ENCODE measurements at places on chromosomes 16 and 17. TPM values are rescaled to one million over a fixed set of nuclear protein-coding genes. Genes with fewer than 3 reads are reported as not detected.

GRCh38 chr17:17081304-17081940 is 39.2 kb downstream of the MPRIP start:
- H3K4me3 ChIP-seq, result no peak overlapping the region
- no peak overlapping the region for H3K27ac ChIP-seq
- peaks cover 5% of the 10 kb centered on the region for H3K4me1 ChIP-seq
- H3K36me3 ChIP-seq, result peaks cover 28% of the 10 kb centered on the region
- DNase-seq, result no peak
- H3K27me3 ChIP-seq, result no peaks in the 10 kb centered on the region

The KRT33B gene
- polyA plus RNA-seq, result not detected

DNA sequence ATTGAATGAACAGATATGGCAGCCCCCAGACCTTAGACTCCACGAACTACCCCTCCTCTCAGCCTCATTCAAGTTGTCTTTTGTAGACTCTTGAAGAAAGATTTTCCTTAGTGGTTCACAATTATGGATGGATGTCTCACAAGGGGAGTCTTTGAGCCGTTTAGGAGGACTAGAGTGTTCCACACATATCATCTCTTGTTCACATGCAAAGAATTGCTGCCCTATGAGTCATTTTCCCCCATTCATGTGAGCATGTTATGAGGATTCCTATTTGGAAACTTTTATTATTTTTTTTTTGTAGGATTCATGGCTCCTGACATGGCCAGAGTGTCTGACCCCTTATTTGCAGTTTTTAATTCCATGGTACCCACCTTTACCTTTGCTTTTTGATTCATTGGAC is 237.1 kb downstream of the SHISA9 start:
- no peaks in the 10 kb centered on the region for H3K4me1 ChIP-seq
- no peaks in the 10 kb centered on the region for H3K36me3 ChIP-seq
- DNase-seq, result no peak
- H3K27me3 ChIP-seq, result no peaks in the 10 kb centered on the region

- no peaks in the 10 kb centered on the region for H3K4me1 ChIP-seq
- no peaks in the 10 kb centered on the region for H3K36me3 ChIP-seq
- no peak overlapping the region for H3K4me3 ChIP-seq
- no peak overlapping the region for H3K27ac ChIP-seq
- peak; percentile 55 for DNase-seq
Observed at GRCh38 chr17:18141210-18141803, 32.8 kb downstream of the MYO15A start.

DNA sequence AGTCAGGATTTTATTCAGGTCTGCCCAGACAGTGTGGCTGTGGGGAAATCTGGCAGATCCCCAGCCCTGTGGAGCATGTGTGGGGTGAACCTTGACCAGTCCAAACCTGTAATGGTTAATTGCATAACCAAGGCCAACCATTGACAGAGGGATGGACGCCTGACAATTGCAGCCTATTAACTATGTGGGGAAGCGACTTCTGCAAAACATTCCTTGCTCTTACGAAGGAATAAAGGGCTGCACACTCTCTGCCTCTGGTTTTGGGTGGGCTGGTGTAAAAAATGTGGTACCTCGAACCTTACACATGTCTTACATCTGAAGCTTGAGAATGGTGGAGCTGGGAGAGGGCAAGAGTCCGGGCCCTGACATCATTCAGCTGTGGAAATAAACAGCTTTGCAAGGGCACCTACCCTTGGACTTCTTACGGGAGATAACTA is 35.8 kb downstream of the MAF start:
- H3K27me3 ChIP-seq, result no peaks in the 10 kb centered on the region
- H3K36me3 ChIP-seq, result no peaks in the 10 kb centered on the region
- no peak overlapping the region for H3K4me3 ChIP-seq
- H3K4me1 ChIP-seq, result no peaks in the 10 kb centered on the region
- no peak overlapping the region for H3K27ac ChIP-seq
- DNase-seq, result no peak

- peak; percentile 84 for DNase-seq
- no peaks in the 10 kb centered on the region for H3K27me3 ChIP-seq
- H3K4me3 ChIP-seq, result peak within 1 kb of the TSS; percentile 89
- H3K27ac ChIP-seq, result peak within 1 kb of the TSS; percentile 94
Observed at GRCh38 chr17:38704606-38705522, at the start of gene MLLT6. Gene MLLT6, plus strand, starts transcription at chr17:38705273. Its CDS starts 360 bp downstream, at chr17:38705633.

The NOTUM gene
- polyA plus RNA-seq, result not detected

The PSKH1 gene
- 19.4 TPM for polyA plus RNA-seq

DNA sequence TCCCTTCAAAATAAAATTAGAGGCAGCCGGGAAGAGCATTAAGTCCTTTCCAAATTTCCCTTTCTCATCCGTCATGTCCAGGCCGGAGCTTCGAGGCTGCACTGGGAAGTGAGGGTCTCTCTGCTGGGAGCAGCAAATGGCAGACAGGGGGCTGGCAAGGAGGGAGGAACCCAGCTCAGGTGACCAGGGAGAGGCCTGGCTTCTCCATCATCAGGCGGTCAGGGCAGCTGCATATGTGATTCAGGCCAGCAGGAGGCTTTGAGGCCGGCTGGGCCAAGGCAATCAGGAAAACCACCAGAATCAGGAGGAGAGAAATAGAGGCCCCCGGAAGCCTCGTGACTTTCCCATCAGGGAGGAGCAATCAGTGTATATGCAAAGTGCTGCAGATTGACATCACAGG is 85.0 kb upstream of the RPL38 start:
- no peaks in the 10 kb centered on the region for H3K27me3 ChIP-seq
- no peak overlapping the region for H3K4me3 ChIP-seq
- H3K27ac ChIP-seq, result no peak overlapping the region
- no peak for DNase-seq

The ABI3 gene
- polyA plus RNA-seq, result 14.3 TPM

The GDPD1 gene
- polyA plus RNA-seq, result 0.88 TPM

DNA sequence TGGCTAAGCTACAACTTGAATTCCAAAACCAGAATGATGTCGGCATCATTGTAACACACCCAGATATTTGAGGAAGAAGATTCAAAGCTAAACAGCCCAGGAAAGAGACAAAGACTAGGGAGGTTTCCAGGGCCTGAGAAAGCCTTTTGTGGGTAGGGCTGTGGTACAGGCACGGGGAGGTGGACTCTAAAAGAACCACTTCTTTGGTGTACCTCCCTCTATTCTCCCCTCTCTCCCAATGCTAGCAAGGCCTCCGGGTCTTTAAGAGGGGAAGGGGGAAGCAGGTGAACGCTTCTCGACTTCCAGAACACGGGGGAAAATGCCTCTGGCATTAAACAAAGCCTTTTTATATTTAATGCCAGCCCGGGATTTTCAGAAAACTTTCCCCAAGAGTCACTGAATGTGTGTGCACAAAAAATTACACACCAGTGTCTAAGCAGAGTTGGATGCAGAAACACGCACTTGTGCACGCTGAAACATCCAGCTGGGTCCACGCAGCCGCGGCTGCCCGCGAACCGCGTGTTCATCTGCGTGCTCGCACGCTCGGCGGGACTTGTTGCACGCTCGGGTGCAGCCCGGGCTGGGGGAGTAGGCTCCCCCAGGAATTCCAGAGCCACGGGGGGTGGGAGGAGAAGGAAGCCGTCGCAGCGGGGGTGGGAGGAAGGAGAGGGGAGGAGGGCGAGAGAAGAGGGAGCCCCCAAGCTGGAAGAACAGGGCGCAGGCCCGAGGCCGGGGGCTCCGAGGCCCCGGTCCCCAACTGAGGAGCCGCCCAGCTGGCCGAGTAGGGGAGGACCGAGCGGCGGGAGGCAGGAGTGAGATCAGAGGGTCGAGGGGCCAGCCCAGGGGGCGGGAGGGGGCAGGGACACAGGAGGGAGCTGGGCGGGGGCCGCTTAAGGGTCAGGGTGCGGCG is 20.1 kb upstream of the ZNF423 start:
- H3K27ac ChIP-seq, result no peak overlapping the region
- H3K4me3 ChIP-seq, result no peak overlapping the region
- no peak for DNase-seq

GRCh38 chr16:2520097-2520783 is at the start of gene AMDHD2:
Gene AMDHD2, plus strand, starts transcription at chr16:2520371. Its CDS starts 88 bp downstream, at chr16:2520459.
- no peaks in the 10 kb centered on the region for H3K27me3 ChIP-seq
- peaks cover 6% of the 10 kb centered on the region for H3K36me3 ChIP-seq
- peak within 1 kb of the TSS; percentile 60 for H3K4me3 ChIP-seq
- peak within 1 kb of the TSS; percentile 84 for H3K27ac ChIP-seq
- peaks cover 58% of the 10 kb centered on the region for H3K4me1 ChIP-seq

- DNase-seq, result peak; percentile 79
- no peaks in the 10 kb centered on the region for H3K36me3 ChIP-seq
- H3K27ac ChIP-seq, result peak overlapping the region; percentile 44
- no peaks in the 10 kb centered on the region for H3K27me3 ChIP-seq
Observed at GRCh38 chr17:82592767-82593589, 55.3 kb downstream of the WDR45B start.

The SBK1 gene
- 1.2 TPM for polyA plus RNA-seq

The SLC6A4 gene
- not detected for polyA plus RNA-seq

The RNF112 gene
- 0.06 TPM for polyA plus RNA-seq

DNA sequence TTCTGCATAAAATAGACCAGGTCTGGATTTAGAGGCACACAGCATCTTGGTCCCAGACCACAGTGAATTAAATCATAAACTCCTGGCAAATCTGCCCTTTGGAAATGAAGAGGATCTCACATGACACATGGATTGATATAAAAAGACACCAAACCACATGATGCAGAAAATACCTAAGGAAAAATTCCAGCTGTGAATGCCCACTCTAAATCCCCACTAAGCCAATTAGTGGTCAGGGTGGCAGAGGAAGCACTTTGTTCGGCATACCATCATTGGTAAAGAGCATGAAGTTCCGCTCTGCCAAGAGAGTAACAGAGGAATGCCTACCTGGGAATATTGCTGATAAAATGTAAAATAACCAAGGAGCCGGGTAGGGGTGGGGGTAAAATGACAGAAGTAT is 32.4 kb upstream of the NOL11 start:
- no peak for DNase-seq
- H3K27me3 ChIP-seq, result no peaks in the 10 kb centered on the region
- H3K4me3 ChIP-seq, result no peak overlapping the region
- H3K36me3 ChIP-seq, result peaks cover 8% of the 10 kb centered on the region
- no peaks in the 10 kb centered on the region for H3K4me1 ChIP-seq

GRCh38 chr16:72728516-72728915 is 319.4 kb downstream of the ZFHX3 start:
- H3K36me3 ChIP-seq, result no peaks in the 10 kb centered on the region
- no peaks in the 10 kb centered on the region for H3K4me1 ChIP-seq
- no peak for DNase-seq
- H3K27me3 ChIP-seq, result no peaks in the 10 kb centered on the region

- H3K27me3 ChIP-seq, result no peaks in the 10 kb centered on the region
- no peak for DNase-seq
- no peak overlapping the region for H3K4me3 ChIP-seq
- H3K27ac ChIP-seq, result no peak overlapping the region
- H3K36me3 ChIP-seq, result no peaks in the 10 kb centered on the region
Observed at GRCh38 chr17:52170963-52171572, 12.6 kb upstream of the CA10 start.

- no peaks in the 10 kb centered on the region for H3K27me3 ChIP-seq
- H3K27ac ChIP-seq, result peak overlapping the region; percentile 29
- peaks cover 56% of the 10 kb centered on the region for H3K4me1 ChIP-seq
Observed at GRCh38 chr16:68005786-68006286, 6.6 kb upstream of the DPEP2 start.

DNA sequence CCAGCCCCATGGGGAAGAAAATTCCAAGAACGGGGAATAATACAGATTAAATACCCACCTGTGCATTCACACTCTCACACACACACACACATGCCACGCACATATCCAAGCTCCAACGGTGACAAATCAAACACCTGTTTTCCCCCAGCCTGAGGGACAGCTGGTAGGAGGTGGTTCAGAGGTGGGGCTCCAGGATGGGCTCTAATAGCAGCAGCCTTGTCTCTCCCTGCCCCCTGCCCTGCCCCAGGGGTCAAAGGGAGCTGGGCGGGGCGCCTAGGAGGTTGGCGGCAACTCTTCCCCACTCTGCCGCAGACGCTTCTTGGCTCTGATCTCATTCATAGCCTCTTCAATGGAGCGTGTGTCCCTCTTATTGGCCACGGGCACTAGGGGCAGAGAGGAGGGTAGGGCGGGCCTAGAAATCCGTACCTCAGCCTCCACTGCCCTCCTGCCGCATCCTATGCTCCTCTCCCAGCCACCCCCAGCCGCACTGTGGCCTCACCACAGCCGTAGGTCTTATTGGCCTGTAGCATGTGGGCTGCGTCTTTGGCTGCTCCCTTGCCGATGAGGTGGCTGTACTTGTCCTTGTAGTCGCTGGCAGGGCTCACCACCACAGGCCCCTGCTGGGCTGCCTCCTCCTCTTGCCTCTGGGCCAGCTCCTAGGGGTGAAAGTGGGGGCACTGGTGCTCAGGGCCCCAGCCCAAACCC is 8.2 kb downstream of the SPAG7 start:
- H3K4me1 ChIP-seq, result no peaks in the 10 kb centered on the region
- H3K4me3 ChIP-seq, result no peak overlapping the region
- H3K36me3 ChIP-seq, result peaks cover 16% of the 10 kb centered on the region
- H3K27ac ChIP-seq, result no peak overlapping the region
- DNase-seq, result no peak

The TMEM101 gene
- 22.7 TPM for polyA plus RNA-seq

All from CD4-positive, alpha-beta memory T cell (primary cell).